Germinal center (tissue), 1 donor: ENCODE measurements at places on chromosomes 1 and 21.

GRCh38 chr1:46617833-46618232 is 1.2 kb upstream of the MOB3C start:
- DNase-seq = no peak

DNA sequence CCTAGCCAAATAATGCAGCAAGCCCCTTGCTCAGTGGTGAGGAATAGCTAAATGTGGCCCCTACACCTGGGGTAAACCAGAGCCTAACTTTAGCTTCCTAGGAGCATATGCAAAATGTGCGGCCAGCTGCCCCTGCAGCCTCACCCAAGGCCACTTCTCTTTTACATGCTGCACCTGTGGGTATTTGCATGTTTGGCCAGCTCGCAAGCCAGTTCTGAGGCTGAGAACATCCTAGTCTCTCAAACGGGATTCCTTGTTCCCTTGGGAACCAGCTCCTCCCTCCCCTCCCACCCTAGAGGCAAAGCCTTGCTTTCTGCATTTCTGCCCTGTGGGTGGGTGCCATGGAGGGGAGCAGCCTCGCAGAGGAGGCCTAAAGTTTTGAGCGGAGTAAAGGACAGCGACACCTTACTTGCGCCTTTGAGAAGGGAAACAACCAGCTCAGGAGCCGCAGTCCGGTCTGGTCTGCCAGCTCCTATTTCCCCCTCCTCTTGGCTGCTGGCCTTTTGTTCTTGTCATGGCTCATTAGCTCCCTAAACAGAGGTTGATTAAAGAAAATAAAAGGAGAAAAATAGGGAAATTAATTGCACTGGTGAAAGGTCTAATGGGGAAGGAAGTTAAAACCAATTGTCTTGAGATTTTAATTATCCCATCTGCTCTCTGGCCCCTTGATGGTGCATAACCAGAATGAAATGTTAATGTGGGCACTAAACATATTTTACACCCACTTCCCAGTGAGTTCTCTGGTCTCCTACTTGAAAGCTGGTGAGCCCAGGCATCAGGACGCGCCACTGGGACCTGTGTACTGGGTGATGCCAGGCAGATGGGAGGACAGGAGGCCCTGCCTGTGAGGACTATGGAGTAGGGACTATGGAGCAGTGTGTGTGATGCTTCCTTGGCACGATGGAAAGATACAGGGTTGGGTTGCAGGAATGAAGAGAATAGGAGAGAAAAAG is 68.7 kb downstream of the TEX35 start:
- peak; percentile 62 for DNase-seq

GRCh38 chr1:6688001-6688400 is 13.6 kb downstream of the DNAJC11 start:
- DNase-seq = no peak

DNA sequence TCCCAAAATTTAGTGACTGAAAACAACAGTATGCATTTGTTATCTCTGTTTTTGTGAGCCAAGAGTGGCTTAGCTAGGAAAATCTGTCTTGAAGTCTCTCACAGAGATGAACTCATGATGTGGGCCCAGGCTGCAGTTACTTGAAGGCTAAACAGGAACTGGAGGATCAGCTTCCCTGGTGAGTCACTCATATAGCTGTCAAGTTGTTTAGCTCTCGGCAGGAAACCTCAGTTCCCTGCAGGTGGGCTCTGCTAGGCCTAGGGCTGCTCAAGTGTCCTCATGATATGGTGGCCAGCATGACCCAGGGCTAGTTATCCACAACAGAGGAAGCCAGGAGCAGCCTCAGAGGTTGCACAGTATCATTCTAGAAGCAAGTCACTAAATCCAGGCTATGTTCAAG is 30.2 kb upstream of the DDX59 start:
- DNase-seq = no peak

DNA sequence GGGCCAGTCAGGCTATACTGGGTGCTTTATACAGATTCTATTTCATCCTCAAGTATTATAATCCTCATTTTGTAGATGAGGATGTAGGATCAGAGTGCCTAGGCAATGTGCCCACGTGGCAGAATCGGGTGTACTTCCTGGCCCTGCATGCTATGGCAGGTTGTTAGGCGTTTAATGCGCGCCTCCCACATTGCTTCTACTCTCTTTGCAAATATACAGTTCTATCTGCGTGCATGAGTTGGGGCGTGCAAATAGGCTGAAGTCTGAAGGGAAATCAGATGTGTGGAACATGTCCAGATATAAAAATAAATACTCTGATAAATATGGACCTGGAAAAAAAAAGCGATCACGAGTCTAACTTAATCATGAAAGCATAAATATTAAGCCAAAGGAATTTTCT is 194.7 kb upstream of the FMN2 start:
- no peak for DNase-seq

DNA sequence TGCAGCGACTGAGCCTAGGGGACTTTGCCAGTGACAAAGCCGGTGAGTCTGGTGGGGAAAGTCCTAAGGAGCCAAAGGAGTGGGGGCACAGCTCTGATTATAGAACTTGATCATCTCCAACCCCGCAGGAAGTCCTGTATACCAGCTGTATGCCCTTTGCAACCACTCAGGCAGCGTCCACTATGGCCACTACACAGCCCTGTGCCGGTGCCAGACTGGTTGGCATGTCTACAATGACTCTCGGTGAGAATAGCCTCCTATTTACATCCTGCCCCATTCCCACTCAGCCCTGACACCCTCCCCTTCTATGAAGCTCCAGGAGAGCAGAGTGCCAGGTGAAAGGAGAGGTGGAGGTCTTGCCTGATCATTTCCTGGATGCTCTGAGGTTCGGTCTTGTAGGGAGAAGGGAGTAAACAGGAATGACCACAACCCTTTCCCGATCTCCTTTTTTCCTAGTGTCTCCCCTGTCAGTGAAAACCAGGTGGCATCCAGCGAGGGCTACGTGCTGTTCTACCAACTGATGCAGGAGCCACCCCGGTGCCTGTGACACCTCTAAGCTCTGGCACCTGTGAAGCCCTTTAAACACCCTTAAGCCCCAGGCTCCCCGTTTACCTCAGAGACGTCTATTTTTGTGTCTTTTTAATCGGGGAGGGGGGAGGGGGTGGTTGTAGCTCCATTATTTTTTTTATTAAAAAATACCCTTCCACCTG is 1.2 kb upstream of the PPOX start:
- no peak for DNase-seq

DNA sequence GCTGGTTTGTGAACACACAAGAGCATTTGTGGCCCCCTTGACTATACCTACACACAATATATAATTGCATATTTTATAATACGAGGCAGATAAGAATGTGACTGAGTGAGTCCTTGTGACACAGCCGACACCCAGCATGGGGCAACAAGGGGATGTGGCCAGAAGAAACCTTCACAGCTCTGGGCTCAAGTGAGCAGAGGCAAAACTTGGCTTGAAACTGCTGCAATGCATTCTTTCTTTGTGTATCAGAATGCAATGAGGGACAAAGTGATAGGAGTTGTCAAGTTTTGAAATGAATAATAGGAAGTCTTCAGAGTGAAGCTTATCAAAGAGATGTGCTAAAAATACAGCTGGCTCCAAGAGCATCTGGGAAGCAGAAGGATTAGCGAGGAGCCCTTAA is 124.0 kb upstream of the C8B start:
- no peak for DNase-seq

- peak; percentile 39 for DNase-seq
Observed at GRCh38 chr1:178310685-178311105, 186.1 kb downstream of the CLEC20A start.

DNA sequence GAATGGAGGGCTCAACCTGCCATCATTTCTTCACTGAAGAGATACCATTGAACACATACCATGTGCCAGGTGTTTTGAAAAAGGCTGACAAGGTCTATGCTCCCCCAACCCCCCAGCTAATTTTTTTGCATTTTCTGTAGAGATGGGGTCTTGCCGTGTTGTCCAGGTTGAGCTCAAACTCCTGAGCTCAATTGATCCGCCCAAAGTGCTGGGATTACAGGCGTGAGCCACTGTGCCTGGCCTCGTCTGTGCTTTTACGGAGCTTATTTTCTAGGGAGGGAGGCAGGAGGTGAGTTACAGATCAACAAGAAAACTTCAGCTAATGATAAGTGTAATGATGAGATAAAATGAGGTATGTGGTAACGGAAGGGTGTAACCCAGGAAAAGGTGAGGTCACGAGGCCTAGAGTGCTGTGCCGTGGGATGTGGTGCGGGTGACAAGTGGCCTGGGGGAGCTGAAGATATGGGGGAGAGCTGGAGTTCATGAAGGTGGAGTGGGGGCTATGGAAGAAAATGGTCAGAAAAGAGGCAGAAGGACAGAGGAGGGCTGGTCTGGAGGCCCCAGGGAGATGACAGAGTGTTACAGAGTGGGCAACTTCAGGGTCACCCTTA is 28.2 kb downstream of the FAAH start:
- no peak for DNase-seq

DNA sequence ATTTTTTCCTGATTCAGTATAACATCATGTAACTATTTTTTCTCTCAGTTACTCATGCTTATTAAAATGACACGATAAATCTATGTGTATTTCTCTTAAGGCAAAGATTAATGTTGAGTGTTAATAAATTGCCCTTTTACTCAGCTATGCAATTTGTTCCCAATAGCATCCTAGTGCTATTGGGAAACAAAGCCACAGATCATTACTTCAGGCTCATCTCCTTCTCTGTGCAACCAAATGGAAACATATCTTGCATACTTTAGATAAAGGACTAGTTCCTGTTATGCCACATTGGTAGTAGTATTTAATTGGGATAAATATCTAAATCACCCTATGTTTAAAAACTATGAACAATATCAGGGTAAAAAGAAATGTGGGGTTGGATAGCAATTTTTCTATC is 106.2 kb downstream of the PLPPR4 start:
- no peak for DNase-seq

GRCh38 chr21:36965720-36966065 is 776 bp downstream of the HLCS start:
- no peak for DNase-seq

GRCh38 chr1:34529935-34530859 is 224.7 kb upstream of the GJB5 start:
- DNase-seq = no peak

DNA sequence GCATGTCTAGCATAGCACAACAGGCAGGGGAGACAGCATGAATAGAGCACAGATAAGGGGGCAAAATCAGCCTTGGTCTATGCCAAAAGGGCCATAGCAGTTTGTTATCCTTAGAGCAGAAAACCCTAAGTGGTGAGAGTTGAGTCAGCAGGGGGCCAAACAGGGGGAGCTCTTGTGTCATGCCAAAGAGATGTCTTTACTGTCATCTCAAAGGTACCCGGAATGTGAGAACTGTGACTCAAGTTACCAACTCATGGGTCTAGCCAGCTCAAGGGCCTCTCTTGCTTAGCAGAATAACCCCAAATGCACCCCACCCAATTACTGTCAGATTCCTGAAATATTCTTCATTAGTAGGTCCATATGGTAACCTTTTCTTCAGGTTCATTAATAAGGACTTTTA is 45.9 kb upstream of the NRDC start:
- no peak for DNase-seq

GRCh38 chr1:83822208-83822607 is 176.7 kb downstream of the TTLL7 start:
- DNase-seq = no peak

GRCh38 chr1:40532062-40532389 is 589 bp downstream of the ZNF684 start:
- peak; percentile 9 for DNase-seq

DNA sequence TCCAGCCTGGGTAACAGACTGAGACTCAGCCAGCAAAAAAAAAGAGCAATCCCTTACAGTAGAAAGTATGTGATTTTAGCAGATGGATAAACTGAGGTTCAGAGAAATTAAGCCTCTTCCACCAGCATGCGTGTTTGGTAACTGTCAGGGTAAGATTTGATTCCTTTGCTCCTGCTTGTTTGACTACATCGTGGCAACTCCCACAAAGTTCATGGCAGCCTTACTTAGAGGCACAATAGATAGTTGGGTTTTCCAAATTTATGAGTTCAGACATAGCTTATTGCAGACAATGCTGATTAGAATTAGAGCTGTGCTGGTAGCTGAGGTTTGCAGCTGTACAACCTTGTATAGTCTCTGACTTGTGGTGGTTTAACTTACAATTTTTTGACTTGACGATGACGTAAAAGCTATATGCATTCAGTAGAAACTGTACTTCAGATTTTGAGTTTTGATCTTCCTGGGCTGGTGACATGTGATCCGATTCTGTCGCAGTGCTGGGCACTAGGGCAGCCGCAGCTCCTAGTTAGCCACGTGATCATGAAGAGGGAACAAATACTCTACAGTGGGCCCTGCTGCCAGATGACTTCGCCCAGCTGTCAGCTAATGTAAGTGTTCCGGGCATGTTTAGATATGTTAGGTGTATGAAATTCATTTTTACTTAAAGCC is 167.8 kb downstream of the DHRS3 start:
- no peak for DNase-seq

DNA sequence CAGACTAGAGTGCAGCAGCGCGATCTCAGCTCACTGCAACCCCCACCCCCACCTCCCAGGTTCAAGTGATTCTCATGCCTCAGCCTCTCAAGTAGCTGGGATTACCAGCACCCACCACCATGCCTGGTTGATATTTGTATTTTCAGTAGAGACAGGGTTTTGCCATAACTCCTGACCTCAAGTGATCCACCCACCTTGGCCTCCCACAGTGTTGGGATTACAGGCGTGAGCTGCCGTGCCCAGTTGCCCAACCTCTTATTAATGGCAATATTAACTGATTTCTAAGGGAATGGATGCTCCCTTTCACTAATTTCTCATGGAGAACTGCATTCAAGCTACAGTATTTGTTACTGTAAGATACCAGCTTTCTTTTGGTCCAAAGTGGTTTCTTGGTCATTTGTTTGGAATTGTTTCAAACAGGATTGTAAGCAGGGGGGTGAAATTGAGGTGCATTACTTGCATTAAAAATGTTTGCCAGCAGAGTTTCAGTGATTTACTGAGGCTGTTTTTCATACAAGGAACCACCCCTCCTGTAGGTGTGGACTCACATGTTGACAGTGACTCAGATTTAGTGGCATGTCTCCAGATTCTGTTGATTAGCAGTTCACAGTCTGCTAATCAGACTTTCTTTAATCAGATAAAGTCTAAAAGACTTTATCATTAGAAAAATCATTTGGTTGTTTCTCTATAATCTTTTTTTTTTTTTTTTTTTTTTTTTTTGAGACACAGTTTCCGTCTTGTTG is 3.9 kb upstream of the TGFBR3 start:
- DNase-seq = no peak
